ENCODE measurements at places on chromosomes 3 and 15. TPM values are rescaled to one million over a fixed set of nuclear protein-coding genes. Genes with fewer than 3 reads are reported as not detected.

PDIA5 gene
- 13.5 TPM for total RNA-seq

CLDN16 gene
- total RNA-seq, result not detected

TNNC1 gene
- total RNA-seq, result 2.3 TPM

GRCh38 chr3:14805961-14806537 lies 12.7 kb upstream of the FGD5 start:
- peaks cover 41% of the 10 kb centered on the region for H3K4me1 ChIP-seq
- no peak for DNase-seq
- no peak overlapping the region for H3K27ac ChIP-seq

- no peaks in the 10 kb centered on the region for H3K27me3 ChIP-seq
- H3K36me3 ChIP-seq, result no peaks in the 10 kb centered on the region
- H3K27ac ChIP-seq, result no peak overlapping the region
- H3K4me3 ChIP-seq, result no peak overlapping the region
These were observed 30.5 kb downstream of the MINDY4B start for GRCh38 chr3:150874666-150875219.

GRCh38 chr3:53835257-53835656 lies 11.0 kb downstream of the CHDH start:
- no peaks in the 10 kb centered on the region for H3K36me3 ChIP-seq
- no peak for DNase-seq
- no peak overlapping the region for H3K27ac ChIP-seq
- peaks cover 4% of the 10 kb centered on the region for H3K27me3 ChIP-seq
